ENCODE measurements at places on chromosomes 3 and 15.

GRCh38 chr3:15217841-15218267 is 11.8 kb downstream of the CAPN7 start:
- no peak for DNase-seq

- no peak for DNase-seq
These were observed 158.6 kb upstream of the RGMA start for GRCh38 chr15:93247466-93248121.

DNA sequence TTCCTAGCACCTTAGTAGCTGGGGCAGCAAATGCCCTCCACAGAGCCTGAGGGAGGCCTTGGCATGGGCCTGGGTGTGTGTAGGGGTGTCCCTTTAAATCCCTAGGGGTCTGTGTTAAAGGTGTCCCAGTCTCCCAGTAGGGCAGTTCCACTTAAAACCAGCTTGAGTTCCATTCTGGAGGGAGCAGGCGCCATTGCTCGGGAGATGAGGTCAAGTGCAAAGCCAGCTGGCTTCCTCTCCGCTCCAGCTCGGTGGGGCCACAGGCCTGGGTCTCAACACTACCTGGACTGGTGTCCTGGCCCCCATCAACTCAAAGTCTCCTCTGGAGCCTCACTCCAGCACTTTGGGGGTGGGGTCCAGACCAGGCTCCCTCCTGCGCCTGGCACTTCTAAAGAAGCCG is 25.2 kb downstream of the FEM1B start:
- no peak for DNase-seq

GRCh38 chr15:68930268-68931022 is at the start of gene SPESP1:
Gene SPESP1, plus strand, starts transcription at chr15:68930525. Its CDS starts 129 bp downstream, at chr15:68930654.
- DNase-seq: no peak
